Stimulated activated CD4-positive, alpha-beta T cell treated with anti-CD3 and anti-CD28 coated beads, Interleukin-12 subunit alpha, Interleukin-12 subunit beta, amount 100 ng/mL, for 24 hours (primary cell): ENCODE measurements at places on chromosomes 2 and 18.

DNA sequence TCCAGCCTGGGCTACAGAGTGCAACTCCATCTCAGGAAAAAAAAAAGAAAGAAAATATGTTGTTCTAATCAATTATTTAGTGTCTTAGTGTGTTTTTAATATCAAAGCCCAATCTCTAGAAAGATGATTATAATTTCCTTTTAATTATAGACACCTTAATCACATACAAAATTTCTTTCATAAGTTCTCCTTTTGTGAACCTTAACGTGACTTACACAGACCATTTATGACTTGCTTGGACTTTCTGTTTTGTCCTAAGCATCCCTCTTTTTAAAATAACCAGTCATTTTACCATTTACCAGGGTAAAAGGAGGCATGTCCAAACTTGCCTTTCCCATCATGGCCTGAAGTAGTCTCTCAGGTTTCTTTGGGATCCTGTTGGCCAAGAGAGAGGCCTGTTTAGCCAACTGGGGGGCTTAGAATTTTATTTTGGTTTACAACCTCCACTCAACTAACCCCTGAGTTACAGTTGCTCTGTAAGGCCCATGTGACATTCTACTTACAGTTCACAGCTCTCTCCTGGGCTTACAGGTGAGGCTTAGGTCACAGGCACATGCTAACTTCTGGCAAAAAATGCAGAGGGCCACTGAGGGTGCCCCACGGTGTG is 23.9 kb upstream of the GPR155 start:
- DNase-seq, result no peak

- no peak for DNase-seq
Measured at GRCh38 chr2:66930339-66931220, 466.6 kb upstream of the ETAA1 start.

DNA sequence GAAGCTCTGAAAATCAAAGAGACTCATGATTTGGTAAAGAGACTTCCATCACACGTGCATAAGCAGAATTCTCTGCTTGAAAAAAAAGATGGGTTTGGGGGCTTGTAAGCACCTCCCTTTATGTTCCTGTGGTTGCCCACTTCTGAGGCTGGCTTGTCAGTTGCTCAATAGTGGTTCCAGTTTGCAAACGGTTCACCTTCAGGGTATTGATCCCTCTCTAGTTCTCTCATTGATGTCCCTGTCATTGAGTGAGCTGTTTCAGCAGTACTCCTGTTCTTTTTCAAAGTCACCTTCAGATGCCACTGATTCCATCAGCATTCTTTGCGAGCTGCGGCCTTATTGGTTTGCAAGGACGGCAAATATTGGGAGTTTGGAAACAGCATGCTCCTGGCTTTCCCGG is 17.1 kb upstream of the YWHAQ start:
- no peak for DNase-seq

DNA sequence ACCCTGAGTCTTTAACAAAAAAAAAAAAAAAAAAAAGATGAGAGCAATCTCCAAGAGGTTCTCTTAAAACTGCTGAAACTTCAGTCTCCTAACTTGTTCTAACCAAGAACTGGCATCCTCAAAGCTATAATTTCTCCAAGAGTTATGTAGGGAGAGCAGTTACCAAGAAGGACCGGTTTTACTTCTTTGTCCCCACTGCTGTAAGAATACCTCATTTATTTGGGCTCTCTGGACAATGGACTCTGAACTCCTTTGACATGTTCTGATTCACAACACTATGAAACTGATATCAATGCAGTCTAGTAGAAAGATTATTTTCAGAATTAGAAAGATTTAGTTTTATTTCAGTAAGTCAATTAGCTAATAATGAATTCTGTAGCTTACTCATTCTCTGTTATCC is 84.5 kb upstream of the DTNB start:
- no peak for DNase-seq

GRCh38 chr2:172843266-172843582 is 107.6 kb downstream of the RAPGEF4 start:
- no peak for DNase-seq

- no peak for DNase-seq
Measured at GRCh38 chr2:84717302-84717701, 163.6 kb downstream of the TRABD2A start.

DNA sequence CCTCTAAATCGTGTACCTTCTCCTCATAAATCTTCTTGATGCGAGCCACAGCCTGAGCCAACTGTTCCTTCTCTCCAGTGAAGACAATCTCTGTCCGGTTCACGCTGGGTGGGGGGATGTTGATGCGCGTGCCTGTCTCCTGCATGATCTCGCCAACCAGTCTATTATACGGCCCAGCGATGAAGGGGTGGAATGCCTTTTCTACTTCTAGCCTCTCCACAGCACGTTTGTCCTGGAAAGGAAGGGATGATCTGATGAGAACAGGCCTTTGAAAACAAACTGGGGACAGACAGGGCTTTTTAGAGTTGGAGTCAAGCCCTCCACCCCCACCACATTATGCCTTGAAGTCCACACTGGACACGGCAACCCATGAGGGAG is 59.3 kb downstream of the HDLBP start:
- DNase-seq, result no peak

DNA sequence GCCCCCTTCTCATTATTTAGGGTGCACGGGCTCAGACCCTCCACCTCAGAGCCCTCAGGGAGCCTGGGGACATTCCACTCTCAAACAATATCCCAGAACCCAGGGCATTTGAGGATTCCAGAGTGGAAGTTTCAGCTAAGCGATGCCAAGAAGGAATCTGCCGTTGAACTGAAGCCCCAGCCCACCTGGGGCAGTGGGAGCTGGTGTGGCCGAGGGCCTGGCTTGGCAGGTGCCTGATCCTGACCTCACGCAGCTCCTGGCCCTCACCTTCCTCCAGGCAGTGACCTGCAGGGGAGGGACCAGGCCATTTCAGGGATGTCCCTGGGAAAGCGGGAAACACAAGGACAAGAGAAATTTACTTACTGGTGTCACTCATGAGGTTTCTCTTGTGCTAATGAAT is 58.2 kb downstream of the ACKR3 start:
- DNase-seq, result no peak
